ENCODE measurements at places on chromosomes 6 and 20.

GRCh38 chr6:113819169-113819830 is 37.8 kb upstream of the MARCKS start:
- DNase-seq, result no peak

DNA sequence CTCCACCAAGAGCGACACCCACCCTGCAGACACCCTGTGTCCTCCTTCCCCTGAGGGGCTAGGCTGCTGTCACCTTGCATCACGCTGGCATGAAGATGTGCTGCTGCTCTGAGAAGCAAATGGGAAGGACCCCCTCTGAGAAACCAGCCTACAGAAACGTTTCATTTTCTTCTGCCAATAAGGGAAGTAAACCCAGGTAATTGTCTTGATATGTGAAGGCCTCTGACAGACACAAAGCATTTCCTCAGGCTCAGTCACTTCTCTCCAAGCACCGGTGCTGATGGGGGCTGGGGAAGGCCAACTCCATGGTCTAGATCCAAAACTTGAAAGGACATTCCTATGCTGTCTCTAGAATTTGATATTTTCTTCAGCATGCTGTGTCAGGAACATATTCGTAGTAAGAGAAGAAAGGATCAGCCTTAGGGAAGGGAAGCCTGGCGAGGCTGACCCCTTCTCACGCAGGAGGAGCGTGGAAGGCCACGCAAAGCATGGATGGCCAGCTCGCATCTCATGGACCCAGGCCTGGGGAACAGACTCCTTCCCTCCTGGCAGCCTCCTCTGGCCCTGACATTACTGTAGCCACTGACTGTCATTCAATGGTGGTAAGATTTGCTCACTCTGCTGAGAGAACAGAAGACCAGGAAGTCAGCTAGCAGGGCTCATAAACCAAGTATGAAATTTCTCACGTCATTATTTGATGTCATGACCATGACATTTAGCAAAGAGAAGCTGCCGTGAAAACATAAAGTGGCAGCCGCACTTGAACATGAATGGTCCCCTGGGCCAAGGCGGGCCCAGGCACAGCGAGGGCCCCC is 20.4 kb downstream of the ACSS1 start:
- DNase-seq, result no peak

- DNase-seq, result no peak
Observed at GRCh38 chr6:119237177-119237715, 112.3 kb downstream of the MAN1A1 start.

DNA sequence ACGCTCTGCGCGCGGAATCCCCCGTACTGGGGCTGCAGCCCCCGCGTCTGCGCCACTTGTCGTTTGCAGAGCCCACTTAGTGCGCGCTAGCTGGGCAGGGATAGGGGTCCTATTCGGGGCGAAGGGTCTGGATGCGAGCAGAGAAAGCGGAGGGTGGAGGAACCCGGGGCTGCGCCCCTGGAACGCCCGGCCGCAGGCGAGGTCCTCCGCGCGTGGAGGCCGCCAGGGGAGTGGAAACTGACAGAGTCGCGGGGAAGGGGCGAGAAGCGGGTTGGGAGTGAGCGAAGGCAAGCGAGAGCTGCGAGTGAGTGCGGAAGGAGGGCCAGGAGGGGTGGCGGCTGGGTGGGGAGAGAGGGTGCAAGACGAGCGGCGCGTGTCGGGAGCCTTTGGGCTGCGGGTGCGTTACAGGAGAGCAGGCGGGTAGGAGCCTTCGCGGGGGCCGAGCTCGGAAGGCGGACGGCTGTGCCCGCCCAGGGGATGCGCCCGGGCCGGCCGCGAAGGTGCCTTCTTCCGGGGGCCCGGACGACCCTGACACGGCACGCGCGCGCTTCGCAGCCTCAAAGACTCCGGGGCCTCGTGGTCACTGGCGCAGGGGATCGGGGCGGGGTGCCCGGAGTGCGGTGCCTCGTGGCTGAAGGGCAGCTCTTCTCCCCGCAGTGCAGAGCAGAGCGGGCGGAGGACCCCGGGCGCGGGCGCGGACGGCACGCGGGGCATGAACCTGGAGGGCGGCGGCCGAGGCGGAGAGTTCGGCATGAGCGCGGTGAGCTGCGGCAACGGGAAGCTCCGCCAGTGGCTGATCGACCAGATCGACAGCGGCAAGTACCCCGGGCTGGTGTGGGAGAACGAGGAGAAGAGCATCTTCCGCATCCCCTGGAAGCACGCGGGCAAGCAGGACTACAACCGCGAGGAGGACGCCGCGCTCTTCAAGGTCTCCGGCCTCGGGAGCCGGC is 1.2 kb downstream of the IRF4 start:
- DNase-seq, result peak; percentile 38

- DNase-seq, result no peak
Observed at GRCh38 chr6:18126121-18126520, 3.6 kb upstream of the NHLRC1 start.

- peak; percentile 65 for DNase-seq
Observed at GRCh38 chr20:645318-646106, 7.5 kb downstream of the SRXN1 start.

DNA sequence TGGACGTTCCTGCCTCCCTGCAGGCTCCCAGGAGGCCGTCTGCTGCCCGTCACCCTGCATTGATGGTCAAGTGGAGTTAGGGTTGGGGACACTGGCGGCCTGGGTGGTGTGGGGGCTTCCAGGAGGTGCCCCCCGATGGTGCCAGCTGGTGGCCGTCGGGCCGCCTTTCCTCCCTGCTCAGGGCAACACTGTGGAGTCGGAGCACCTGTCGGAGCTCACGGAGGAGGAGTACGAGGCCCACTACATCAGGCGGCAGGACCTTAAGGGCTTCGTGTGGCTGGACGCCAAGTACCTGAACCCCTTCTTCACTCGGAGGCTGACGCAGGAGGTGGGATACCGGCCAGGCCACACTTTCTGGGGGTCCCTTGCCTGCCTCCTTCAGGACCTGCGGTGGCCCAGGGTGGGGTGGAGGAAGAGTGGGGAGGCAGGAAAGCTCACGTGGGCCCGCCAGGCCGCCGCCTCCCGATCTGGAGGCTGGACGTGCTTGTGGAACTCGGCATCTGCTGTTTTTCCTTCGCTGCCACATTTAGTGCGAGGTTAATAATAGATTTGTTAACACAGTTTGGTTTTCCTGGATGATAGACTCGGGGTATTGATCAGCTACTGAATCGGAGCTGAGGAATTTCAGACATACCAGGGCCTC is 28.6 kb downstream of the SPATA2 start:
- no peak for DNase-seq

DNA sequence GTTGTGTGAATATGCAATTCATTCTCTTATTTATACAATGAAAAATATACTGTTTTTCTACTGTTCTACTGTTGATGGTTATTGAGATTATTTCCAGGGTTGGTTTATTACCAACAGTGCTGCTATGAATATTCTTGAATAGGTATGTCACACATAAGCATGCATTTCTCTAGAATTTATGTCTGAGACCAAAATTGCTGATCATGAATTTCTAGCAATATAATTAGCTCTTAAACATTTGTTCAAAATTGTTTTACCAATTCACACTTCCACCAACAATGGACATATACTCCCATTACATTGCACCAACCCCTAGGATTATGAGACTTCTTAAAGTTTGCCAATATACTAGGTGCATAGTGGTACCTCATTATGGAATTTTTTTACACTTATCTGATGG is 164.1 kb upstream of the KCNQ5 start:
- no peak for DNase-seq

DNA sequence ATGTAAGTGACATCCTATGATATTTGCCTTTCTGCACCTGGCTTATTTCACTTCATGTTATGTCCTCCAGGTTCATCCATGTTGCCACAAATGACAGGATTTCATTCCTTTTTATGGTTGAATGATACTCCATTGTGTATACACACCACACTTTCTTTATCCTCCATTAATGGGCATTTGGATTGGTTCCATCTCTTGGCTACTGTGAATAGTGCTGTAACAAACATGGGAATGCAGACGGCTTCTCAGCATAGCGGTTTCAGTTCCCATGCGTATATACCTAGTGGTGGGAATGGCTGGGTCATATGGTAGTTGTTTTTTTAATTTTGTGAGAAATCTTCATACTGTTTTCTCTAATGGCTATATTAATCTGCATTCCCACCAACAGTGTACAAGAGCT is 14.8 kb downstream of the MTHFD1L start:
- DNase-seq, result no peak

- DNase-seq, result peak; percentile 15
Observed at GRCh38 chr6:149284904-149285303, 32.6 kb upstream of the TAB2 start.

GRCh38 chr20:58137236-58137635 is 91.2 kb downstream of the ANKRD60 start:
- DNase-seq, result no peak

DNA sequence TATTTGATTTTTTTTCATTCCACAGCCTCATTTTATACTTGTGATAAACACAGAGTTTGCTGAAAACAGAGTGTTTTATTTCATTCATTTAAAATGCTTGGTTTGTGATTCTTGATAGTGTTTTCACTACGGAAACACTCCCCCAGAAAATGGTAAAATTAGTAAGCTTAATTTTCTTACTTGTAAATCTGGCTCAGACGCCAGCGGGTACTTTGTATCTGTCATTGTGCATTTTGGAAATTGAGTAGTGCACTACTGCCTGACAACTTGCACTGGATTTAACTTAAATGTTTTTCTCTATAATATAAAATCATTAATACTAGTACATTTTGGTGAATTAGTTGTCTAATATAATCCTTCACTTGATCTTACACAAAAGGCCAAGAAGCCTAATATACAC is 37.0 kb upstream of the HINT3 start:
- no peak for DNase-seq

DNA sequence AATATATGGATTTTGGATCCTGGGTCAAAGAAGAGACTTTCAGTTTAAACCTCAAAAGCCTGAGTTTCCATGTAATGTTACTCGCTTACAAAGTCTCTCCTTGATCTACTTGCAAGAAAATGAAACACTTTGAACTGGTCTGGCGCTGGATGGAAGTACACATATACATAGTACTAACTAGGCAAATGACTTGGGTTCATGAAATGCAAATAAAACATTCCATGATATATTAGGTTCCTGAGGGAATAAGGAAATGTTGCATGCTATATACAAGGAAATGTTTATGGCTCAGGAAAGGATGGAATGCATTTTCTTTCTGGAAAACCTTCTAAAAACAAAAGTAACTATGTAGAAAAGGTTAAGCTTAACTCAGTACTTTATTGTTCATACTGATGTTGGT is 11.4 kb upstream of the TXLNB start:
- no peak for DNase-seq

- DNase-seq, result no peak
Observed at GRCh38 chr20:59435518-59435917, 135.1 kb downstream of the EDN3 start.

DNA sequence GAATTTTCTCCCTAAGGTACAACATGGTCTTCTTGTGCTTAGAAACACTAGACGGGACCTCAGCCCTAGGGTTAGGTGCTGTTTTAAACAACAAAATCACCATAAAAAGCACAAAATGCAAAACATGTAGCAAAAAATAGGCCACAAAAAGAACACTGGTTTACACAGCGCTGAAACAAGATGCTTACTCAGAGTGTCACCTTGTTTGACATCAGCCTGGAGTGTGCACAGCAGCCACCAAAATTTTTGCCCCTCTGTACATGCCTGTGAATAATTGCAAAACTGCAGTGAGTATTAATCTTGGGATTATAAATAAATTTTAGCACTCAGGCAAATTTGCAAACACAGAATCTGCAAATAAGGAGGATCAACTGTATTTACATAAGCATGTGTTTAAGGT is 110.1 kb downstream of the PLG start:
- no peak for DNase-seq

GRCh38 chr20:3696200-3696599 is 14.4 kb upstream of the ADAM33 start:
- no peak for DNase-seq

DNA sequence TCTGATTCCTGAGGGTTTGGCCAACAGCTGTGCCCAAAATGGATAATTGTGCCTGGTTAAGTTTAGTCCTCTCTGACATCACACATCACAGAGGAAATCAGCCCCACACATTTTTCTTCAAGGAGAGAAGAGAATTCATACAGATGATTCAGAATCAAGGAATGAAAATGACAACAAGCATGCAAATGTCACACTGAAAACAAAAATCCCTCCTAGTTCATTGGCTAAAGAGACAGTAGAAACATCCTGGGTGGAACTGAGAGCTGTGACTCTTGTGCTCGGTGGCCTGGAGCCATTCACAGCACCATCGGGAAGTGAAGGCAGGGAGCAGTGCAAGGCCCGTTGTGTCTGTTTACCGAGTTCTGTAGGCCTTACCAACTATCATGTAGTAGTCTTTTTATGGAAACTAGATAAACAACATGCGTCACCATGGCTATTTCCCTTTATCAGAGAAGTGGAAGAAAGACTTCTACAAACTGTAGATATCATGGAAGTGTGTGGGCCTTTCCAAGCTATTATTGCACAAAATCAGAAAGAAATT is 81.7 kb upstream of the TENT5A start:
- DNase-seq, result no peak

- DNase-seq, result no peak
Observed at GRCh38 chr6:157571269-157571668, 190.3 kb downstream of the ZDHHC14 start.

DNA sequence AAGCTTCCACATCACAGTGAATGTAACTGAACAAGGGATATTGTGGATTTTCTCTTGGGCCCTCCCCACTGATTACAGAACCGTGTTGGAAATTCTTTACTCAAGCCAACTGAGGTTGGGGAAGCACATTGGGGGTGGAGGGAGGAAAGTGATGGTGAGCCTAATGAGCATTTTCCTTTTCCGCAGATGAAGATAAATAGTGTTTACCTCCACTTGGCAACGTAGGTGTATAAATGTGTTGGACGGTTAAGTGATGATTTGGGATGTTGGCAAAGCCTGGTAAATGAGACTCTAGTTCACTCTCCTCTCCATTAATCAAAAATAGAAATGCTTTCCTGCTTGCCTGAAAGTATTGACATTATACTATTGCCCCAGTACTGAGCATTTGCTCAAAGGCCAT is 27.1 kb upstream of the NRN1 start:
- DNase-seq, result no peak

- DNase-seq, result no peak
Observed at GRCh38 chr6:14828201-14828611, 417.7 kb upstream of the JARID2 start.

DNA sequence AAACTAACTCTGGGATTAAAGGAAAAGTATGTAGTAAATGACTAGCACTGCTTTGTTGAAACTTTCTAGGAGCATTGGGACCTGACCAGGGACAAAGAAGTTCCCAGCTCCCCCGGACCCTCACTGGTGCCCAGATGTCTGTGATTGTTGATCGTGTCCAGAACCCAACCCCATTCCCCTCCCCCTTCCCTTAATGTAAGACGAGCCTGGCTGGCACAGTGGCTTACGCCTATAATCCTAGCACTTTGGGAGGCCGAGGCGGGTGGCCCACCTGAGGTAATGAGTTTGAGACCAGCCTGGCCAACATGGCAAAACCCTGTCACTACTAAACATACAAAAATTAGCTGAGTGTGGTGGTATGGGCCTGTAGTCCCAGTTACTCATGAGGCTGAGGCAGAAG is 750.3 kb downstream of the CBLN4 start:
- DNase-seq, result no peak

DNA sequence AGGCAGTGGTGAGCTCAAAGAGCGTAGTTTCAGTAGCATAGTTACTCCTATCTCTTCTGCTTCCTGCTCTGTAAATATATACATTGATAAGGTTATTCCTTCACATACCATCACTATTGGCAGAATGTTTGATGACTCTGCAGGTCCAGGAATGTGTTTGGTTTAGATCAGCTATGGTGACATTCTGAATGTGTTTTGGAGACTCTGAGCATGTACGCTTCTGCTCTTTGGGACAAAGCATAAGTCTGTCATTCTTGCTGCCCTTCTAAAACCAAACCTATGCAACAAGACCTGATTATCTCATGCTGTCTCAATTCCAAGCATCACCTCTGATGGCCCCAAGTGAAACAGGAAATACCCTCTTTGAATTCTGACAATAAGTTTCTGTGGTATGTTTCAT is 1074.3 kb downstream of the KIF16B start:
- DNase-seq, result no peak
